ENCODE measurements at places on chromosomes 13 and 19.

DNA sequence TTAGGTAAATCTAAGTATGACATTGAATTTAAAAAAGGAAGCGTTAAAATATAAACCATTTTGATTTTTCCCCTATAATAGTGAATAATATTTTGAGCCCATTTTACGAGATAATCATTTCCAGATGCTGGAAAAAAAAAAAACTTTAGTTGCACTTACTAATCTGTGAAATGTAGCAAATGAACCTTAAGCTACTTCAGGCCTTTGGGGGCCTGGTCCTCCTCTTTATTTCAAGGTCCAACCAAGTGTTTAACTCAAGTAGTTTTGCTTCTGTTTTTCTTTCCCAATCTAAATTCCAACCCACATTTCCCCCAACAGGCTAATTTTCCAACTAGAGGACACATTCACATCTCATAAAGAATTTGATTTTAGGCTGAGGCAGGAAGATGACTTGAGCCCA, 101.2 kb downstream of the TNFRSF19 start:
- DNase-seq: no peak

GRCh38 chr19:49863254-49863934, 4.0 kb downstream of the PNKP start:
- DNase-seq: no peak

DNA sequence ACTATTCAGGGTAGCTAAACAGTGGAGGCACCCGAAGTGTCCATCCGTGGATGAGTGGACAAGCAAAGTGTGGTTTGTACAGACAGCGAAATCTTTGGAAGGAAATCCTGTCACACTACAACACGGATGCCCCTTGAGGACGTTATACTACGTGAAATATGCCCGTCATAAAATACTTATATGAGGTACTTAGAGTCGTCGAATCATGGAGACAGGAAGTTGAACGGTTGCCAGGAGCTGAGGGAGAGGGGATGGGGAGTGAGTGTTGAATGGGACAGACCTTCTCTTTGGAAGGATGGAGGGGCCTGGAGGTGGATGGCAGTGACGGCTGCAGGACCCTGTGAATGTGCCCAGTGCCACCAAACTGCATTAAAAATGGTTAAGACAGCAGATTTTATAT, 11.6 kb downstream of the ATP4B start:
- DNase-seq: no peak

DNA sequence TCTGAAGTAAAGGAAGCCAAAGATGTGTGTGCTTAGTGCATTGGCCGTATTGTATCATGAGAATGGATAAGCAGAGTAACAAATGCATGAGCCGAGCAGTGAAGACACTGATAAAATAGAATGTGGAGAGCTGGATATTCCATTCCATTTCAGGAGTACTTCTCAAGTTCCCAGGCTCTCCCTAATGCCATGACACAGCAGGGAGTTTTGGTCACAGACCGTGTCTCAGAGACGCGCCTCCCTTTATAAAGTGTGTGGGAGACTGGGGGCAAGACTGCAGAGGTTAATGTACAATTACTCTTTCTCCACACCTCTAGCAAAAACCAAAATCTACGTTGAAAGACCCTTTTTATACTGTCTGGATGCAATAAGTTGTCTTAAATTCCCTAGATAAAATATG, 575.6 kb downstream of the EFNB2 start:
- no peak for DNase-seq

- peak; percentile 2 for DNase-seq
These were observed 665 bp downstream of the GPX4 start for GRCh38 chr19:1104311-1105007.

Data from NCI-H1694 treated with DMSO at 0.1 percent for 48 hours (cell line).